ENCODE measurements at places on chromosomes 7 and 10. TPM values are rescaled to one million over a fixed set of nuclear protein-coding genes. Genes with fewer than 3 reads are reported as not detected.

DNA sequence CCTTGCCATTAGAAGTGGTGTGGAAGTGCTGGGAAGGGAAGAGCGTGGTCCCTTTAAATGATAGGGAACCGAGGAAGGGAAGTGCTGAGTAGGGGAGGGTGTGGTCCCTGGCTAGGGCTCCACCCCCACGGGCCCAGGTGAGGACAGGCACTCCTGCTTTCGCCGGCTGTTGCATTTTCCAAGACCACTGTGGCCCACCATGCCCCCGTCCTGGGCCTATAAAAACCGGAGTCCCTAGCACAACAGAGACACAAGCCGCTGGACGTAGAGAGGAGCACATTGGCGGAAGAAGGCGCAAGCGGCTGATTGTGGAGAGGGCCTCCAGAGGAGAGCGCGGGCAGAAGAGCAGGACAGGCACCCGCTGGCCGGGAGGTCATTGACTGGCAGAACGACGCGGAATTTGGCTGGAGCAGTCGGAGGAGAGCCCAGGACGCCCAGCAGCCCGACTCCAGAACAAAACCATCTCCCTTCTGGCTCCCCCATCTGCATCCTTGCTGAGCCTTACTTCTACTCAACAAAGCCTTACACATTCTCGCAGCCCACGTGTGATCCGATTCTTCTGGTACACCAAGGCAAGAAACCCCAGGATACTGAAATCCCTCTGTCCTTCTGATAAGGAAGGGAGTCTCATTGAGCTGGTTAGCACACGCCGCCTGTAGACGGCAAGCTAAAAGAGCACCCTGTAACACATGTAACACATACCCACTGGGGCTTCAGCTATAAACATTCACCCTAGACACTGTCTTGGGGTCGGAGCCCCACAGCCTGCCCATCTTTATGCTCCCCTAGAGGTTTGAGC lies 146.2 kb upstream of the LYZL1 start:
- DNase-seq, result no peak

GRCh38 chr7:70830426-70830825 lies 301.5 kb upstream of the GALNT17 start:
- DNase-seq, result no peak

DNA sequence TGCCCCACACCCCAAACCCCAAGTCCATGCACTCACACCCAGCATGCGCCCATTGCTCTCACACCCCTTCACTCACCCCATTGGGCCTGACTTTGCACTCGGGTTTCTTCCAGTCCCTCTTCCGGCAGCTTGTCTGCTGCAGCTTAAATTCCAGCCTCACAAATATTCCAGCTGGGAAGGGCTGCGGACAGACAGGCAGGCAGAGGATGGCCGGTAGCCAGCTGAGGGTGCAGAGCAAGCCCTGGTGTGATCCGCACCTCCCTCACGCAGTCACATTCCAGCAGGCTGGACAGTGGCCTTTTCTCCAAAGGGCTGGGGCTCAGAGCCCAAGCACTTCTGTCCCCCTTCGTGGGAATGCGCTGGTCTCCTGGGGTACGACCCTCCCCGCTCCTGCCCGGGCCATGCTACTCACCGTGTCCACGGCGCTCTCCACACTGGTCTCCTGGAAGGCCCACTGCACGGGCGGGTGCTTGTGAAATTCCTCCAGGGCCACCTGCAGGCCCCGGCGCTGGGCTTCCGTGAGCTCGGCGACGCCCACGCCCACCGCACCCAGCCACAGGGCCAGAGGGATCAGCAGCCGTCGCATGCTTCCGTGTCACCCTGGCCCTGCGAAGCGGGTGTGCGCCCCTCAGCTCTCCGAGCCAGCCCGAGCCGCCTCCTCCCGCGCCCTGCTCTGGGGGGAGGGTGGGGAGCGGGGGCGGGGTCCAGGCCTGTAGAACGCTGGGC lies 1.2 kb downstream of the RARRES2 start:
- peak; percentile 78 for DNase-seq

DNA sequence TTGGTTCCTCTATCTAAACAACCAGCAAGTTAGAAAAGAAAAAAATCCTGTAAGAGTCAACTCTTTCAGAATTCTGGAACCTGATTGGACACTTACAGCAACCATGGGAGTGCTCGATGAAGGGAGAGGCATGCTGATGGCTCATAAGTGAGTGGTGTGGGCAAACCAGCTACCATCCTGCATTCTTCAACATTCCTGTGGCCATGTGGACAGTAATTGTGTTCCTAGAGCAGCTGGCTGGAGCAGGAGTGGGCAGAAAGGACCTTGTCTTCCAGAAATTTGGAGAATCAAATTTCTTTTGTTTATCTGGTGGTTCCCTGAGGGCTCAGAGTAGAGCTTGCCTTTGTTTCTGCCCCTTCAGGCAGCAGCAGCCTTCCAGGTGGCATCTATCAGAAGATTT lies 22.5 kb upstream of the MYL7 start:
- DNase-seq, result no peak

DNA sequence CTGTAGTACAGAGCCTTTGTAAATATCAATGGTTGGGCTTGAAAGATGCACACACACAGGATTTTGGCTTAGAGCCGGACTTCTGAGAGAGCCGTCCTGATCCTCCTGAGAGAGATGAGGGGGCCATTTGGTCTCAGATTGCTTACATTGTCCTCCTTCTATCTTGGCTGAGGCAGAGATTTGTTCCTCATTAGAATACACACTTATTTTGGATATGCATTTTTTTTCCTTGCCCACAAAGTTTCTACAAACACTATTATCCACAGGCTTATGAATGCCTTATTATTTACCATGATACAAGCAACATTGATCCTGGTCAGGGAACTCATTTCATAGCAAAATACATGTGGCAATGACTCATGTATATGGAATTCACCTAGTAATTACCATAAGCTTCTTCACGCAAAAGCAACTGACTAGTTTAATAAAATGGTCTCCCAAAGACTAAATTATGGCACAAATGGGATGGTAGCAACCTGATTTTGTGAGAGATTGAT lies 175.3 kb downstream of the MDFIC start:
- DNase-seq, result peak; percentile 43

- DNase-seq, result no peak
Observed at GRCh38 chr10:128116851-128117615, 9.2 kb downstream of the MKI67 start.

GRCh38 chr10:104255311-104255981 lies 754 bp downstream of the GSTO1 start:
- DNase-seq, result peak; percentile 51

- DNase-seq, result no peak
Observed at GRCh38 chr10:120479506-120479905, 22.5 kb downstream of the PLPP4 start.

- peak; percentile 75 for DNase-seq
Observed at GRCh38 chr10:13990392-13990805, 340.3 kb downstream of the FRMD4A start.

DNA sequence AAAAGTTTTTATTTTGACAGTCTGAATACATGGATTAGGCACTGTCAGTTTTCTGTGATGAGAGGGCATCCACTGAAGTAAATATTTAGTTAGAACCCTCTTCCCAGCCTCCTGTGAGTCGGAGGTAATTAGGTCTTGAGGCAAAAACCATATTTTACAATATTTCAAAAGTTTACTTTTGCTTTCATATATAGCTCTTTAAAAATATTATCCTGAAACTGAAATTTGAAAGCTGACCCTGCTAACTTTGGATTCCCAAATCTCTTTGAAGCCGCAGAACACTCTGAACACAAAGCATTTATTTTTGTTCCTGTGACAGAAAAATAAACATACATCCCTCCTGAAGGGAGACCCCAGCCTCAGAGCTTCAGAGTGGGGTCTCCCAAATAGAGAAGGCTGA lies 317.4 kb downstream of the KIF20B start:
- no peak for DNase-seq

DNA sequence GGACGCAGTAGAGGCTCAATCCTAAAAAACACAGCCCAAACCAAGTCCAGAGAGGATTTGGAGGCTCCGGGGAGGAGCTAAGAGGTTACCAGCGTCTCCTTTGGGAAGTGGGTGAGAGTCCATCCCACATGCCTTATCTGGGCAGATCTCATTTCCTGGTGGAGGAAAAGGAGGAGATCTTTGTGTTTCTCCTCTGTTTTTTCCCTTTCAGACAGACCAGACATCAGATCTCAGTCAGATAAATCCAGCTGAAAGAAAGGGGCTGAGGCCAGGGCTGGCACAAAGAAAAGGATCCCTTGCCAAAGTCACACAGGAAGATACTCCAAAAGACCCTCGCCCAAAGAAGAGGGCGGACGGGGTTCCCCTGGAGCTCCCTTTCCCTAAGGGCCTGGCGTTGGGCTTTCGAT lies 58.3 kb upstream of the COMTD1 start:
- DNase-seq, result no peak

DNA sequence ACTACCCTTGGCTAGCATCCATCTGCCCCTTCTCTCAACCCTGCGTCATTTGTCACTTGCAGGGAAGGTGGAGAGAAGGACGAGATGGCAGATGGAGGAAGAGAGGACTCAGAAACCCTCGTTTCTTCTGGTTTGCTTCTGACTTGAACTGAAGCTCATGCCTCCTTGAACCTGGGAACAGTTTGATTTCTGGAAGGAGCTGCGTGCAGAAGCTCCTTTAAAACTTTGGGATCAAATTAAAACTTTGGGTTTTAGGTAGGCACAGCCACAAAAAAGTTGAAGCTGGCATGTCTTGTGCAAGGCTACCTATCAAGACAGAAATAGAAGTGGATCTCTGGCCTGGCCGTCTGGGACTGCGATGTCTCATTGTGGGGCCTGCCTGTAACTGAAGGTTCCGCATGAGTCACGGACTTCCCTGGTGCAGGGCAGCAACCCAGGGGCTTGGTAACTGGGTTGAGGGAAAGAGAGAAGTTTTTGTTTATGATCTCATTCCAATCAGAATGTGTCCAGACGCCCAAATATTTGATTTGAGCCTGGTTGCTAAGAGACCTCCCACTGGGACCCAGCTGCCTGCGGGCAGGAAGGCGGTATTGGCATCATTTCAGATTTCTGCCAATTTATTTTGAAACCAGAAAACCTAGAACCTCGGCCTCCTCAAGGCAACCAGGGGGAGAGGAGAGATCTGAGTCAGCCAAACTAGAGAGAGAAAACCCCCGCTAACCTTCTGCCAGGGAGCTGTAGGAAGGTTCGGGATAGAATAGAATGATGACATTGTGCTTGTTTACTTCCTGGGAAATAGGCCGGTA lies 15.8 kb upstream of the CAMK1D start:
- DNase-seq, result peak; percentile 67

GRCh38 chr10:16816171-16816570 lies 1.1 kb downstream of the RSU1 start:
- peak; percentile 8 for DNase-seq

DNA sequence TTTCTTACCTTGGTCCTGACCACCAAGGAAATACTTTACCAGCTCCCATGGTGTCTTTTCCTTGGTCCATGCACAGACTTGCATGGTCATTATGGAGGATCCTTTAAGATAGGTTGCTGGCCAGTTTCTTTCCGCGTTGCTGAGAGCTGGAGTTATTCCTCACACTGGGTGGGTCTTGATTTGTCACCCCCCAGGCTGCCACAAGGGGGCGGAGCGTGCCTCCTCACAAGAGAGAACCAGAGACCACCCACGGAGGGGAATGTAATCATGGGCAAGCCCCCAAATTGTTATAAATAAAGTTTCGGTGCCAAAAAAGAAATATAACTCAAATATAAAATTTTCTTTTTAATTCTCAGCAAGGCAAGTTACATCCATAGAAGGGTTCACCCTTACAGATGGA lies 10.5 kb upstream of the TRIM24 start:
- DNase-seq, result no peak

DNA sequence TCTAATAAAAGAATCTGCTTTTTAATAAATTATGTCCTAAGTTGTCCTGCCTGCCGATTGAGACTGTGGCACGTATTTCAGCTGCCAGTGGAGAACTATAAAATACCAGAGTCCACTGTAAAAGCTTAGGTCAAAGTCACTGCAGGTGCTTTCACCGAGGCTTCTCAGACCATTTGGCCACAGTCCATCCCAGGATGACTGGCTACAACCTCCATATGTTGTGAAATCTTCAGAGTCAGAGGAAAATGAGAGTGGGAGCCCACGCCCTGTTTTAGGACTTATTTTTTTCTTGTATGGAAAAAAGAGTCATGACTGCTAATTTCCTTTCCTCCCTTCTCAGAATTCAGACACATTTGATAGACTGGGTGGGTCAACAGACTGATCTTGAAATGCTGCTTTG lies 182.9 kb downstream of the ANK3 start:
- DNase-seq, result no peak

DNA sequence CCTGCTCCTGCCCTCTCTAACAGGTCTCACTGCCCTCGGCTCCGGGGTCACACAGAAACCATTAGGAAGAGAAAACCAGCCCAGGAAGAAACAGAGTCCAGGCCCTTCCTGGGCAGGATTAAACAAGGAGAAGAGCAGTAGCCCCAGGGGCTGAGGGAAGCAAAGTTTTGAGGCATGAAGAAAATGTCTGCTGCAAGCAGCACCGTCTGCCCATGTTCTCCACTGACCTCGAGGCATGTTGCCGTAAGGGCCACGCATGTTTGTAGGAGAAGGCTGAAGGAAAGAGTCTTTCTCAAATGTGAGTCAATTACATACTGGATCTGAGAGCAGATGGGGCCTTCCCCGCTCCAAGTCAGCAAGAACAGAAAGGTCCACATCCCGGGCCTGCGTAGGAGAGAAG lies 4.2 kb downstream of the ZNF746 start:
- no peak for DNase-seq

DNA sequence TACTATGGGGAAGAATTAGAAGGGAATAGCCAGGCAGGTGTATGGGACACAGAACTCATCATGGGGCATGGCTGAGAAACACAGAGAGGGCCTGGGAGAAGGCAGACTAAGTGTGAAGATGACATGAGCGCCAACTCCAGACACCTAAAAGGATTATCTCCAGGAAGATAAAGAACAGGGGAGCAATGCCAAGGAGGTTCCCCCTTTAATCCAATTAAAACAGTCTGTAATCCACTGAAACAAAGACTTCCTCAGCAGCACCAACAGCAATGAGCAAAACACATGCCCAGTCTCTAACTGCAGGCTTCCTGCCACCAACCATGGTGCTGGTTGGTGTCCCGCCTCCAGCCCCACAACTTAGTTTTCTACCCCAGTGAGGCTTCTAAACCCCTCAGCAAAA lies 108.9 kb downstream of the GRID1 start:
- DNase-seq, result no peak

- peak; percentile 87 for DNase-seq
Observed at GRCh38 chr7:1694611-1695511, 24.8 kb downstream of the ELFN1 start.

DNA sequence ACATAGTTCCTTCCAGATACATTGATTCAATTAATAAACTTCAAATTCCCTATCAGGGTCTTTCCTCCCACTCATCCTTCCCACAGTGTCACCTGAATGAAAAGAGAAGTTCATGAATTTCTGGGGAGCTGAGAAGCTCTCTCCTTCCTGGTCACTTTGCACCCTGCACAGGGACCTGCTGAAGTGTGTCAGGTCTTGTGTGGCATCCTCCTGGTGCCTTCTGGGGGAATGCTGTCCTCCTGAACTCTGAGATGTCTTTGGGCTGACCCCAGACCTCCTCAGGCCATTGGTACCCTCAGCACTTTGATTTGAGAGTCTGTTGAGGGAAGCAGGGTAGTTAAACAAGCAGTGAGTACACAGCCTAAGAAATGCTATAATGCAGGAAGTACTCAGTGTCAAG lies 39.5 kb upstream of the ITGA8 start:
- DNase-seq, result no peak

- DNase-seq, result peak; percentile 57
Observed at GRCh38 chr7:108078211-108078673, 51.9 kb downstream of the LAMB4 start.

The SHH gene
- 1.3 TPM for total RNA-seq

The HYCC1 gene
- total RNA-seq, result 40.4 TPM

The MRPL43 gene
- 42.0 TPM for total RNA-seq

The GOLGA7B gene
- total RNA-seq, result 0.10 TPM

The SLC25A40 gene
- 17.3 TPM for total RNA-seq

The IDI2 gene
- not detected for total RNA-seq

The COBL gene
- 87.7 TPM for total RNA-seq

The RTKN2 gene
- total RNA-seq, result 8.1 TPM

The SYCE1 gene
- total RNA-seq, result not detected
